Neural cell (in vitro differentiated cells): ENCODE measurements at places on chromosomes 11 and 22. TPM values are rescaled to one million over a fixed set of nuclear protein-coding genes. Genes with fewer than 3 reads are reported as not detected.

USP2 gene
- polyA plus RNA-seq, result 0.59 and 0.74 TPM in 2 replicates

MS4A6A gene
- not detected in 2 replicates for polyA plus RNA-seq

NUP160 gene
- polyA plus RNA-seq, result 45.5 and 49.6 TPM in 2 replicates

DGCR6 gene
- polyA plus RNA-seq, result 8.9 and 13.3 TPM in 2 replicates
